ENCODE measurements at places on chromosomes 12 and 14.

DNA sequence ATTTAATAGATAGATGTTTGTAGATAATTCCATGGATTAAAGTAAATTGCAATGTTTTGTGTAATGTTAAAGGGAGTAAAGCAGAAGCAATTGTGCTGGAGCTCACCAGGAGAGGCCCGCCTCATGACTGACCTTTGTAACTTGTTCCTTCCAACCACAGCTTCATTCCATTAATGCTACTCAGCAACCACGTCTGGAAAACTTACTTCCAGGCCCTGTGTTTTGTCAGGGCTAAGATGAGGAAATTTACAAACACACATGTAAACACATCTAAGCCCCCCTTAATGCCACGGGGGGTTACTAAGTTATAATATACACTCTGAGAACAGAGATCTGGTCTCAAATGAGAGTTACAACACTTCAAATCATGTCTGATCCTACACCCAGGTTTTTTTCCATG, 12.4 kb downstream of the LUM start:
- DNase-seq: no peak

DNA sequence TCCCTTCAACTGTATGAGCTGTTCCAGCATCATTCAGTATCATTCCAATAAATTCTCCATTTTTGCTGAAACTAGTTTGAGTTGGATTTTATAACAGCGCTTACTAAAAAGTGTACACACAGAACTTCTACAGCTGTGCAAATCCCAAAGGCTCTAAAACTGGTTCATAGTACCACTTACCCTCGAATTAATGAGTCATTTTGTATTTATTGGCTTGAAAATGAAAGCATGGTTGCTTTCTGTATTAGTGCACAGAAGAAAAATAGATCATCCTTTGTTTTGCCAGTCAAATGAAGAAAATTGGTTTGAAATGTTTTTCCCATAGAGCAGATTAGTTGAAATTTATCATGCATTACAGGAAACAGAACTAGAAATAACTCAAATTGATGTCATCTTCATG, 268.3 kb upstream of the CPNE8 start:
- no peak for DNase-seq

DNA sequence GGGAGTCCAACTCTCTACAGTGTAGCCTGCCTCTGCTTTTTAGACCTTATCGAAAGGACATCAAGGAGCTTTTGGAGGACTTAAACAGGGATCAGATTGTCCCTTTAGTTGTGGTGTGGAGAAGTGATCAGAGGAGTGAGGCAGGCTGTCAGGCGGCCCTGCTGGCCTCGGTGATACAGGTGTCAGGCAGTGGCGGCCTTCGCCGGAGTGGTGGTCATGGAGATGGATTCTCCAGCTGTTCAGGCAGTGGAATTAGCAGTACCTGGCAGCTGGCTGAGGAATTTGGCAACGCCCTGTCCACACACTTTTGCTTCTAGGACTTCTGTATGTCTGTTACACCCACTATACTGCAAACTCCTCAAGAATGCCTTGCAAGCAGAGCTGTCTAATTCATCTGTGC, 4.2 kb upstream of the CLMN start:
- no peak for DNase-seq

- DNase-seq: no peak
These were observed 16.3 kb downstream of the SCARB1 start for GRCh38 chr12:124847113-124848074.

DNA sequence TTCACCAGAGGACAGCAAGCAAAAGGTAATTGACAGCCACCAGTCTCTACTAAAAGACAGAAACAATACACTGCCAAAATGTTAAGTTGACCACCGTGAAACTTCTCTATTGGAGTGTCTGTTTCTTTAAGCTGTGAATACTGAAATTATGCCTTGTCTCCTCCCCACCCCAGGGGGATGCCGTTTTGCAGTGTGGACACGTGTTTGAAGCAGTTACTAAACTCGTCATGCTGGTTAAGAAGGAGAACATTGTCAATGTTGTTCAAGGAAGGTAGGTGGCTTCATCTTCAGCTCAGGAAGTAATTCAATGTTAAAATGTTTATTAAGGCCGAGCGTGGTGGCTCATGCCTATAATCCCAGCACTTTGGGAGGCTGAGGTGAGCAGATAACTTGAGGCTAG, 32.8 kb downstream of the KCTD10 start:
- no peak for DNase-seq

GRCh38 chr12:62862259-62862881, 72.6 kb downstream of the PPM1H start:
- no peak for DNase-seq

GRCh38 chr14:55272922-55273321, 1.7 kb downstream of the FBXO34 start:
- DNase-seq: no peak

- no peak for DNase-seq
These were observed 3.7 kb downstream of the MYH6 start for GRCh38 chr14:23404331-23404900.

DNA sequence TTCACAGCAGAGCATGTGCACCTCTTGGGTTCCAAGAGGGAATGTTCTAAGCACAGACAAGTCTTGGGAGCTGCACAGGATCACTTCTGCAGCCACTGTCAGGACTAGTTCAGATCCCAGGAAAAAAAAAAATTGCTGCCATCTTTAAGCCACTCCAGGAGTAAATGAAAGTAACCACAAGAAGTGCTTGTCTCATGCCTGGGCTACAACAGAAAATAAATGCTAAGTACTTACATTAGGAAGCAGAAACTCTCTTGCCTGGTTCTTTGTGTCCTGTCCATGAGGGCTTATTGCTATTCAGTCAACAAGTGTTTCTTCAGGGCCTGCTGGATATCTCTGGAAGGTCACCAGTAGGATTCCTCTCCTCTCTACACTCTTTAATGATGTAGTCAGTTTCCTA, 176.1 kb downstream of the KTN1 start:
- DNase-seq: no peak

DNA sequence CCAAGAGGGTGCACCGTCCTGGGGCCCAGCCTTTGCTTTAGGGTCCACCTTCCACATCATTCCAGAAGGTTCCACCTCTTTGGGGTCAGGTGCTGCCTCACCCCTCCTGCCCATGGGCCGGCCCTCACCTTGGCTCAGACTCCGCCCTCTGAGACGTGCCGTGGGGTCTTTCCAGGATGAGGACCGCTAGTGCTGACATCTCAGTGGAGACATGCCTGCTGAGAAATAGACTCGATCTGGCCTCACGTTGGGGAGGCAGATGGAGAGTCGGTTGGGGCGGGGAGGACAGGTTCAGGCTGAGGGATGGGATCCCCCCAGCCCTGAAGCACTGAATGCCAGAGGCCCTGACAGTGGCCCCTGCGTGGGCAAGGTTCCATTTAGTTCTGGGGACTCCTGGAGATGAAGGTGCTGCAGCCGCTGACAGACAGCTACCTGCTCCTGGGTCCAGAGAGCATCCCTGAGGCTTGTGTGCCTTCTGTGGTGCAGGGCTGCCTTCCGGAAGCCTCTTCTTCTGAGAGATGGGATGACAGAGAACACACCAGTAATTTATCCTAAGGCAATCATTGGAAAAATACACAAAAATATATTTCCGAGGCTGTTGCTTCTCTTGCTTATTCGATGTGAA, 185.3 kb downstream of the KIF26A start:
- no peak for DNase-seq

DNA sequence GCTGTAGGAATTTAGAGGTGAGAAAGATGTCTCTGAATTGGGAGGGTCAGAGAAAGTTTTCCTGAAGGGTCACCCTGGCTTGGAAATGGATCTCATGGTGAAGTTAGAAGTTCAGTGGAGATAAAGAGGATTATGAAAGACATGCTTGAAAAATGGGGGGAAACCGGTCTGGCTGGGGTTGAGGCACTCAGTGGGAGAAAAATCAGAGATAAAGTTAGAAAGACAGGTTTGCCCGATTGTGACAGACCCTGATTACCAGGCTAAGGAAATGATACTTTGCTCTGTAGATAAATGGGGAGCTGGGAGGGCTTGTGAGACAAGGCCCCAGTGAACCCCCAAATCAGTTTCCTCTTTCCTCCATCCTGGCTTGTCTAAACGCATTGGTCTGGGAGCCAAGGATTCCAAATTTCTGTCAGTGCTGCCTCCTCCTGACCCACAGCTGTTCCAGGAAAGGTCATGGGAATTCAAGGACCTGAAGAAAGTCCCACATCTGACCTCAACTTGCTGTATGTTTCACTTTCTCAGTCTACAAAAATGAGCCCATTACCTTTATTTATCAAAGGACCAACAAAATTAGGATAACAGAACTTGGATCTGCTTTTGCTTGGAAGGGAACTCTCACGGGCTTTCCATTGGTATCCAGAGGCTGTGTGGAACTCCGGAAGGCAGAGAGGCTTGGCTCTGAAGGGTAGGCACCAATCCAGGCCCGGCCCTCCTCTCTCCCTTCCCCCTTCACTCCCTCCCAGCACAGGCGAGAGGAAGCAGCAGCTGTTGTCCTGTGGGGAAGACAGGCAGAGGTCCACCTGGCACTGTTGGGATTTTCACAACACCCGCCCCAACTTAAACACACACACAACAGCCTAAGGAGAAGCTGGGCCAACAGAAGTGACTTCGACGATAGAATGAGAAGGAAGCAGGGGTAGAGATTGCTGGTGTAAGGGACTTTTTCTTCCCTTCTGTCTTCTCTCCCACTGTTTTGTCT, 3.4 kb upstream of the RNASE7 start:
- no peak for DNase-seq

DNA sequence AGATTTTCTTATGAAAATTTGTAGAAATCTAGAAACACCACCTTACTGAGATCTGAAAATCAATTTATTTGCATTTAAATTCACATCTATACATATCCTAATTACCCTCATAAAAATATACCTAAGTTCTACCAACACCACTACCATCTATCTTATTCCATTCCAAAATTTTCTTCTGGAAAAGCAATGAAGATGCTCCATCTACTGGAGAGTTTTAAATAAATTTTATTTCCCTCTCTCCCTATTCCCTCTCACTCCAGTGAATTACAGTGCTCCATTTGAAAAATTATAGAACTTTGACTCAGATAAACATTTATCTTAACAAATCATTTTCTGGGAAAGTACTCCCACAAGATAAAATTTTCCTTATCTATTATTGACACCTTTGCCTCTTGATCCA, 2.3 kb upstream of the C14orf39 start:
- DNase-seq: no peak

DNA sequence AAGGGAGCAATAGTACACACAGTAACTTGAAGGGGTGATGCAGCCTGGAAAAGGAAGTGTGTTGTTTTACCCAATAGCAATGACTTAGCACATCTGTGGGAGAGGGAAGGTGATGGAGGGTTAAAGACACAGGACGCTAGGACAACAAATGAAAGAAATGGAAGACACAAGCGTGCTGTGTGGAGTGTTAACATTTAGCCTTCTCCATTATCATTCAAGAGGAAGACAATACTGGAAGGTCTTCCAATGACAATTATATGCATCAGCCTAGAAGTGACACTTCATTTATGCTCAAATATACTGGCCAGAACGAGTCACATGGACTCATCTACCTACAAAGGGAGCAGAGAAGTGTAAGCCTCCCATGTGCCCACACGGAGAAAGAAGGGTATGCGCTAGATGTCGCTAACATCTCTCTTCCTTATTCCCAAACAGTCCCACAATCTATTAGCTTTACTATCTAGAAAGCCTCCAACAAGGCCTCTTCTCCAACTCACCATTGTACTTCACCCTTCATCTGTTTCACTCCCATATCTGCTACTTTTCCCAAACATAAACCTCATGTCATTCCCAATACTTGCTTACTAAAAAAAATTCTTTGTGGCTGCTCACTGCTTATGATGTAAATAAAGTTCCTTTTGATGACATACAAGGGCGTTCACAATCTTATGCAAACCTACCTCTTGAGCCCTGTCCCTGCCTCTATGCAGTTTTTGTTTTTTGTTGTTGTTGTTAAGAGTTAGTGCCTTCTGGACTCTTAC, 20.3 kb downstream of the PPM1H start:
- no peak for DNase-seq

DNA sequence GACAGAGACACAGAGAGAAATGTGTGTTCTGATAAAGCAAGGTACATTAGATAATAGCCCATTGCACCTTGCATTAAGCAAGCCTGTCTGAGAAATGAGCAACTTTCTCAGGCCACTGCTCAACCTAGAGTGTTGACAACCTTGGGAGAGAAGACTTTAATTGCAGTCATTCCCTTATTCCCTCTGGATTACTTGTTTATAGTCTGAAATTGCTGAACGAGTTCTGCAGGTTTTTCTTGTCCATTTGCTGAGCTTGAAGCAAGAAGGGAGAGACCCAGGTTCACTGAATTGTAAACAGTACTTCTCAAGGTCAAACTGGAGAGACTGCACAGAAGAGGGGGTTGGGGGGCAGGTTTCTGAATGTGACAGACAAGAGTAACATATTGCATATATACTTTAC, 159.4 kb upstream of the PLEKHG7 start:
- peak; percentile 74 for DNase-seq

DNA sequence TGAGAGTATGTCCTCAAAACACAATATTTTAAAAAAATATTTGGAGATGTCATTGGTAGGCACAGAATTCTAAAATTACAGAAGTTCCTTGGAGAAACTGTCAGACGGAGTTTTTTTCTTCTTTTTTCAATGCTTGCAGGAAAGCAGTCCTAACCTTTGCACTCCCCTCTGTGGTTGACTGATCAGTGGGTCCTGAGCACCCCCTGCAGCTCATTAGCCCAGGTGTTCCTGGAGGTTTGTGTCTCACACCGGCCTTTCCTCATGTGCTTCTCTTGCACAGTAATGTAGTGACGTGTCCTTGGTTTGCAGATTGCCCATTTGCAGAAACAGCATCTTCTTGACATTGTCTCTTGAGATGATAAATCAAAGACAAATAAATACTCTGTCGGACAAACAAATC, 513.0 kb downstream of the TMEM121 start:
- DNase-seq: no peak

DNA sequence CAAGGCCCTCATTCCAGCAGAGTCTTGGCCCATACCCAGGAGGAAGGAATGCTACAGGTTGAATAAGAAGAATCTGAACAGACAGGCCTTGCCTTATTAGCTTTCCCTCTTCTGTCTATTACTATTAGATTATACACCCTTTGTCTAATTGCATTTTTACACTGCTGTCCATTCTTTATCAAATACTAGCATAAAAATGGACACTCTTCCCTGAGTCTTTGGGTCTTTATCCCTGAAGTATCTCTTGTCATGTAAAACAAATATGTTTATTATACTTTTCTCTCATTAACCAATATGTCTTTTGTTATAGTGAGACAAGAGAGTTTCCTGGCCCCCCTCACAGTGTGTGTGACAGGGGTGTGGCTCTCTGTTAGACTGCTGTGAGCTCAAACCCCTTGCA, 897.4 kb upstream of the SEL1L start:
- no peak for DNase-seq

DNA sequence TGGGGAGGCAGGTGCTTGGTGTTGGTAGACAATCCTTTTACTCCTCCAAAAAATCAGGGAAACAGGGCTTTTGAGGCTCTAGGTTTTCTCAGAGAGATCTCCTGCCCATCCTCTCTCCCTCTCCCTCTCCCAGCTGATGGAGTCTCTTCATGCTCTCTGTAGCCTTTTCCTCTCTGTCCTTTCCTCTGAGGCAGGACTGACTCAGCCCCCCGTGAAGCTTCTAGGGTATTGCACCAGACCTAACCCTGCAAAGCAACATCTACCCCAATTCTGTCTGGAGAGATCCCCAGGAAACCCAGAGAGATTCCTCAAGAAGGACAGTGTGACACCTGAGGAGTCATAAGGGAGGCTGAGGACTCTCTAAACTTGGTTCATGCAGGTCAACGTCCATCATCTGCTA, 66.4 kb downstream of the CRACR2A start:
- no peak for DNase-seq
